Mesenteric fat pad (tissue), 1 donor: ENCODE measurements at places on chromosomes 4 and X. TPM values are rescaled to one million over a fixed set of nuclear protein-coding genes. Genes with fewer than 3 reads are reported as not detected.

Gene DCAF4L1
- 0.35 TPM for total RNA-seq

Gene LAP3
- 110 TPM for total RNA-seq

Gene FHDC1
- total RNA-seq, result 1.2 TPM

Gene NHSL2
- 13.3 TPM for total RNA-seq

Gene GAGE12F
- total RNA-seq, result not detected

Gene PRKG2
- 0.19 TPM for total RNA-seq

Gene ZNF711
- 0.84 TPM for total RNA-seq

Gene GABRG1
- total RNA-seq, result 0.16 TPM

Gene GPR34
- 41.2 TPM for total RNA-seq

Gene IGSF1
- total RNA-seq, result 0.45 TPM

Gene HSD17B13
- 1.4 TPM for total RNA-seq

Gene DCUN1D4
- total RNA-seq, result 59.1 TPM

Gene SERTM2
- total RNA-seq, result not detected

Gene CPZ
- 9.7 TPM for total RNA-seq

Gene TRIML2
- not detected for total RNA-seq

Gene SASH3
- total RNA-seq, result 24.3 TPM

Gene SRPK3
- 0.74 TPM for total RNA-seq

Gene IQSEC2
- 15.4 TPM for total RNA-seq

Gene NALF2
- total RNA-seq, result 0.32 TPM

Gene CSAG3
- total RNA-seq, result not detected

Gene CLIC2
- total RNA-seq, result 20.8 TPM

Gene USP53
- total RNA-seq, result 111 TPM

Gene PLAC1
- not detected for total RNA-seq

Gene TLR1
- 25.4 TPM for total RNA-seq

Gene FAT4
- 7.3 TPM for total RNA-seq

Gene CSTF2
- 8.2 TPM for total RNA-seq

Gene DLG3
- 4.6 TPM for total RNA-seq

Gene OCIAD1
- total RNA-seq, result 96.7 TPM

Gene NPY5R
- 3.5 TPM for total RNA-seq

Gene HTRA3
- total RNA-seq, result 58.5 TPM

Gene RHOXF2
- total RNA-seq, result not detected

Gene MAGEA4
- not detected for total RNA-seq

Gene SPANXB1
- not detected for total RNA-seq

Gene SAP30
- total RNA-seq, result 28.5 TPM

Gene DUSP9
- total RNA-seq, result 0.39 TPM

Gene UNC5C
- 0.35 TPM for total RNA-seq

Gene AR
- total RNA-seq, result 19.3 TPM

Gene PKD2
- 54.3 TPM for total RNA-seq

Gene REST
- 32.1 TPM for total RNA-seq

Gene PDS5A
- 69.8 TPM for total RNA-seq

Gene DOK7
- total RNA-seq, result not detected

Gene PAGE5
- not detected for total RNA-seq
